Thymus (tissue), 14 donors: ENCODE measurements at places on chromosomes 1 and 21. TPM values are rescaled to one million over a fixed set of nuclear protein-coding genes. Genes with fewer than 3 reads are reported as not detected.

- no peaks in the 10 kb centered on the region for H3K27me3 ChIP-seq
- H3K4me3 ChIP-seq = no peak overlapping the region
- H3K27ac ChIP-seq = no peak overlapping the region
- no peaks in the 10 kb centered on the region for H3K4me1 ChIP-seq
- DNase-seq = no peak
These were observed 80.8 kb upstream of the DIRAS3 start for GRCh38 chr1:68131261-68131660.

DNA sequence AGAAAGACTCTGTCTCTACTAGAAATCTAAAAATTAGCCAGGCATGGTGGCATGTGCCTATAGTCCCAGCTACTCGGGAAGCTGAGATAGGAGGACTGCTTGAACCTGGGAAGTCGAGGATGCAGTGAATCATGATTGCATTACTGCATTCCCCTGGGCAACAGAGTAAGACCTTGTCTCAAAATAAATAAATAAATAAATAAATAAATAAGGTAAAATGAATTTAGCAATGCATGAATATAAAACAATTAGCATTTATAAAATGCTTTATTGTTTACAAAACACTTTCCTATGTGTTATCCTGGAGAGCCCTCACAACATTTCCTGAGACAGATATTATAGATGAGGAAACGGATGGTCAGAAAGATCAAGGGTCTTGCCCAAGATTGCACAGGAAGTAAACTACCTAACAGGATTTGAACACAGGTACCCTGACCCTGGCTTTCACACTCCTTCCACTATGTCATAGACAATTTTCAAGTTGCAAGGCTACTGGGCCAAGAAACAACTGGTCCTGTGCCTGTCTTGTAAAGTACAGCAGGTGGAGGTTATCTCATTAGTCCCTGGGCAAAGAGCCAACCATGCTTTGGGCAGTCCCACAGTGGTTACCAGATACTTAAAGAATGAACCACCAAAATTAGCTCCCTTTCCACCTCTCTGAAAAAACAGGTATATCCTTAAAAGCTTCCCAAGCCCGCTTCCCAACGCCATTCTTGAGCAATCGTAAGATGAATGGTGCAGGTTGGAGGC lies 15.4 kb upstream of the VSIG8 start:
- H3K27me3 ChIP-seq = no peaks in the 10 kb centered on the region
- H3K36me3 ChIP-seq = no peaks in the 10 kb centered on the region
- no peak for DNase-seq
- no peaks in the 10 kb centered on the region for H3K4me1 ChIP-seq
- no peak overlapping the region for H3K4me3 ChIP-seq
- H3K27ac ChIP-seq = no peak overlapping the region

GRCh38 chr1:25731148-25731547 lies 68.8 kb upstream of the SELENON start:
- no peak overlapping the region for H3K4me3 ChIP-seq
- H3K36me3 ChIP-seq = no peaks in the 10 kb centered on the region
- no peak overlapping the region for H3K27ac ChIP-seq

GRCh38 chr1:25458541-25459298 lies 28.0 kb downstream of the MACO1 start:
- H3K4me1 ChIP-seq = no peaks in the 10 kb centered on the region
- no peak for DNase-seq
- H3K4me3 ChIP-seq = no peak overlapping the region
- peaks cover 54% of the 10 kb centered on the region for H3K36me3 ChIP-seq
- H3K27ac ChIP-seq = no peak overlapping the region

DNA sequence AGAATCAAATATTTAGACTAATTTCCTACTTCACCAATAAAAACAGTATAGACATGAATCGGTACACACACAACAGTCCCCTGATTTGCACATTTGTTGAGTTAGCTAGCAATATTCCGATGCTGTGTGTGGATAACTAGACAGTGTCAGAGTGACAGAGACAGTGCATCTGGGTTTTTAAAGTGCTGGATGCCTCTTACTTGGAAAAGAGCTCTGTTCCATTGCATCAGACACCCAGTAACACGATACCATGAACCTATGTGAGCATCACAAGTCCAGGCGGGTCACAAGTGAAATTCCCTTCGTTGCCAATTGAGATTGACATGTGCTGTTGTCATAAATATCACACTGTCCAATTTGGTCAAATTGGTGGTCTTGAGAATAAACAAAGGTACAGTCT lies 82.0 kb upstream of the ESRRG start:
- H3K36me3 ChIP-seq = no peaks in the 10 kb centered on the region
- H3K27ac ChIP-seq = no peak overlapping the region
- no peak overlapping the region for H3K4me3 ChIP-seq
- H3K27me3 ChIP-seq = no peaks in the 10 kb centered on the region
- no peak for DNase-seq

The FTCD gene
- total RNA-seq = 0.09 TPM

The OR6K3 gene
- not detected for total RNA-seq
